Inflammatory macrophage treated with lipopolysaccharide for 4 hours (primary cell): ENCODE measurements at places on chromosomes 11 and 22.

- DNase-seq, result no peak
These were observed 47.5 kb downstream of the RTL6 start for GRCh38 chr22:44450503-44450902.

DNA sequence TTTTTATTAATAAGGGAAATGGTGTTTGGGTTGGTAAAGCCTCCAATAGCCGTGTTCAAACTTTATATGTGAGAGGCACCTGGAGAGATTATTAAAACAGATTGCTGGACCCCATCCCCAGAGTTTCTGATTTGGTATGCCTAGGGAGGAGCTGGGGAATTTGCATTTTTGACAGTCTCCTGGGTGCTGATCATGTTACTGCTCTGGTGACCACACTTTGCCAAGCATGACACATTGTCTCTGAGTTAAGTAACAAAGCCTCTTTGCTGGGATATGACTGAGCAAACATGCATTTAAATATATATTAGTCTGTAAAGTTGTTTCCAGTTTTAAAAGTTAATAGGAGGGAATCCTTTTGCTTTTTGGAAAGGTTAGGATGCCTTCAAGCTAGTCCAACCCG, 140.4 kb downstream of the NAV2 start:
- no peak for DNase-seq

DNA sequence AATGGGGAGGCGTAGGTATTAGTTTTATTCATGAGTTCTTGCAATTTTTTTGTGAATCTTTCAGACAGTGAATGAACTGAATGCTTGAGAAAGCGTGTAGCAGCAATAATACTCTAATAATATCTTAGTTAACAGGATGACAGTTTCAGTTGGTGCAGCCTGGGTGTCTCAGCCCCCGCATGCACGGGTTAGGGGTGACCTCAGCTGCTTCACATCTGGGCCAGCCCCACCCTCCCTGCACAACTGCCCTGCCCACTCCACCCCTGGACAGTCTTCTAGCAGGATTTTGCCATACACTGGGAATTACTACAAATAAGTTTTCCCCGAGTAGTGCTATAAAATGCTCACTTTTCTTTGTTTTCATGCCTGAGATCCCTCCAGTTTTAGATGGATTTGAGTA, 83.2 kb downstream of the ST3GAL4 start:
- peak; percentile 29 for DNase-seq

- DNase-seq, result peak; percentile 28
These were observed 50.3 kb downstream of the TRIOBP start for GRCh38 chr22:37747080-37747714.

GRCh38 chr11:111359223-111360149, 19.6 kb downstream of the POU2AF1 start:
- no peak for DNase-seq

- DNase-seq, result no peak
These were observed 68.6 kb downstream of the SOX6 start for GRCh38 chr11:16287630-16288280.

- DNase-seq, result no peak
These were observed 171.7 kb downstream of the DBX1 start for GRCh38 chr11:19988598-19988997.

DNA sequence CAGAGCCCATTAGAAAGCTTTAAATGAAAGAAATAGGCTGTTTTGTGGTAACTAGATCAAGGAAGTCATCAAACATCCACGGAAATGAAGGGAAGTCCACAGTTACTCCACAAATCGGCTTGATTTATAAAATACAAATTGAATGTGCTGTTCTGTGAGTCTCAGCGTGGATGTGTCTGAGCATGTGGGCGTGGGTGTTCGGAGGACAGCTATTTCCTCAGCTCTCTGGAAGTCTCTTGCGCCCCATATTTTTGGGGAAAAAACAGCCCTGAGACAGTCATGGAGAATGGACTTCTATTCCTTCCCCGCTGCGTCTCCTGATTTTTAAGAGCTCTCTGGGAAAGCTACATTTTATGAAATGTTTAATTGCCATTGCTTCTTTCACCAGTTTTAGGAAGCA, 144.4 kb downstream of the EFCAB6 start:
- no peak for DNase-seq

DNA sequence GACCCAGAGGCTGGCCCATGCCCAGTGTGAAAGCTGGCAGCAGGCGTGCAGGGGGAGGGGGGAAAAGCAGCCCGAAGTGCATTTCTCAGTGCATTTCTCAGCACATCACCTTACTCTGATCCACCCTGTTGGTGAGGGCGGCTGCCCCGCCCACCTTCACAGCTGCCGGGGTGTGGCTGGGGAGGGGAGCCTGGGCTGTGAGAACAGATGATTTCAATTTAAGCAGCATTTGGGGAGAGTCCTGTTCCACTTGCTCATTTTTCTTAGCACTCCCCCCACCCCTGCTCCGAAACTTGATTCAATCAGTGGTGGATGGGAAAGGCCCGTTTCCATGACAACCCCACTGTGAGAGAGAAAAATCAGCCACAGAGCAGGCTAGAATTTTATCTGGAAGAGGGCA, 84.8 kb downstream of the SNX19 start:
- DNase-seq, result no peak

- DNase-seq, result peak; percentile 70
These were observed 2.8 kb downstream of the TMEM9B start for GRCh38 chr11:8961401-8961800.

- no peak for DNase-seq
These were observed 5.2 kb downstream of the KLHL22 start for GRCh38 chr22:20490183-20490940.

DNA sequence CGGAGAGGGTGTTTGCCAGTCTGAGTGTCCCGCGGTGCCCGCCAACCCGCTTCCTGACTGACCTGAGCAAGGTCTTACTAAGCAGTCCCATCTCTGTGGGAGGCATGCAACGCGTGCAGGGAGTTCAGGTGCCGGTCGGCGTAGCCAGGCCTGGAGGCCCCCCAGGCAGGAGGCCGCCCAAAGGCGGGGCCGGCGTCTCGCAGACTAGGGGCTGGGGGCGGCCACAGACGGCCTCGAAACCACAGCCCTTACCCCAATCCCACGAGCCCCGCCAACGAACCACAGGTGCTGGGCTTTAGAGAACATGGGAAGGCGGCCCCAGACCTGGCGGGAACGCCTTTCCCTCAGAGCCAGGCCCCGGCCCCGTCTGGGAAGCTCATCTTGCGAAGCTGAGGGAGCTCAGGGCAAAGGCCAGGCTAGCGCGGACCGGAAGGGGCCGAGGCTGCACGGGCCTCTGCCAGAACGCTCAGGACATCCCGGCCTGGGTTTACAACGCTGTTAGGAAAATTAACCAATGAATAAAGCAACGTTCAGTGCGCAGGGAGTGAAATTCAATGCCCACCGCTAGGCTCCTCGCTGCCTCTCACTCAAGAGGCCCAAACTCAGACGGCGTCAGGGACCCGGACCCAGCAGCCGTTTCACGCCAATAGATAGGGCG, 2.1 kb upstream of the MTFP1 start:
- no peak for DNase-seq

- DNase-seq, result no peak
These were observed 34.1 kb downstream of the OTOG start for GRCh38 chr11:17581036-17581731.

GRCh38 chr22:35590634-35591295, 26.4 kb downstream of the MB start:
- no peak for DNase-seq

GRCh38 chr11:1619449-1619848, 2.5 kb downstream of the KRTAP5-4 start:
- peak; percentile 27 for DNase-seq

DNA sequence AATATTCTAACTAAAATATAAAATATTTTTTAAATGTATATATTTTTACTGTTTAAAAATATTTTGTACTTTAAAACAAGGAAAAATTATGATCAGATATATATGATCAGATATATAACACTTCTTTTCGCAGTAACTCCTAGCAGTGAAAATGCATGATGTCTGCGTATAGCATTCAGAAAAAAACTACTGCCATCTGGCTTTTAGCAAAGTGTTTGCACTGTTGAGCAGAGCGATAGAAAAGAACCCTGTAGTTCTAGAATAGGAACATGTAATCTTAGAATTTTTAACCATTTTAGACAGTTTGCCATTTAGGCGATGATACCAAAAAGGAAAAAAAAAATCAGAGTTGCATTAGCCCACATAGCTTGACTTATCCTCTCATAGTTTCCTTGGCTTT, 370.4 kb upstream of the ANO3 start:
- DNase-seq, result no peak

DNA sequence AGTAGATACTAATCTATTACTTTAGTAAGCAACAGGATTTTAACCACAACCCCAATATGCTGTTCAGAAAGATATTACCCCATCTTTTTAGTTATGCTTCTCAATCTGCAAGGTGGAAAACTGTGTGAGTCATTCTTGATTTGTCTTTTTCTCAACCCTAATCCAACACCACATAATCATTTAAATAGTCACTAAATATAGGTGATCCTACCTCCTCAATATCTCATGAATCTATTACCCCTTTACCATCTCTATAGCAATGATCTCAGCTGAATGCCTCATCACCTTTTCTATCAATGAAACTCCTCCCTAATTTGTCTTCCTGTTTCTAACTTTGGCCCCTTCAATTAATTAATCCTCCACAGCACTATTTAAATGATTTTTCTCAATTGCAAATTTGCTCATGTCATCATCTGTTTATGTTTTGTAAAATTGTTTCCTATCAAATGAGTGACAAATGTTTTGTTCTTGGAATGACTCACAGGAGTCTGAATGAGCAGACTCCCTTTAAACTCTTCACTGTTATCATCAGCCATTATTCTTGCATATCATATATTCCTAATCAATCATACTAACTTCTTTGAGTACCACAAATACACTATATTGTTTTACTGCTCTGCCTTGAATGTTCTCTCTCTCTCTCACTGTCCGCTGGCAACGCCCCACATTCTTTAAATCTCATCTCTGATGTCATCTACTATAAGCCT, 26.1 kb downstream of the SNX19 start:
- no peak for DNase-seq

- DNase-seq, result no peak
These were observed 109.5 kb downstream of the CCDC81 start for GRCh38 chr11:86483940-86484794.
